NCI-H146 (cell line): ENCODE measurements at places on chromosomes 13 and 19.

GRCh38 chr13:108226184-108226583, 8.0 kb downstream of the ABHD13 start:
- peak; percentile 98 for DNase-seq

DNA sequence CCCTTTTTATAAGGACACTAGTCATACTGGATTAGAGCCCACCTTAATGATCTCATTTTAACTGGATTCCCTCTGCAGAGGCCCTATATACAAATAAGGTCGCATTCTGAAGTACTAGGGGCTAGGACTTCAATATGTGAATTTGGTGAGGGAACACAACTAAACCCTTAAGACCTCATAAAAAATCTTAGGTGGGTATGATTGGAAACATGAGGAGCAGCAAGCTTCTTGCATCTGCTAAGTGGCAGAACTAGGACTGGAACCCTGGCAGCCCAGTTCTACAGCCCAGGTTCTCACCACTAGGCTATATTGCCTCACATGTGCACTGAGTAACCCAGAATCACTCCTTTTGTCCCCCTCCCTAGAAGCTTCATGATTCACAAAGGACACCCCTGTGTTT, 17.1 kb upstream of the GRWD1 start:
- DNase-seq, result no peak

DNA sequence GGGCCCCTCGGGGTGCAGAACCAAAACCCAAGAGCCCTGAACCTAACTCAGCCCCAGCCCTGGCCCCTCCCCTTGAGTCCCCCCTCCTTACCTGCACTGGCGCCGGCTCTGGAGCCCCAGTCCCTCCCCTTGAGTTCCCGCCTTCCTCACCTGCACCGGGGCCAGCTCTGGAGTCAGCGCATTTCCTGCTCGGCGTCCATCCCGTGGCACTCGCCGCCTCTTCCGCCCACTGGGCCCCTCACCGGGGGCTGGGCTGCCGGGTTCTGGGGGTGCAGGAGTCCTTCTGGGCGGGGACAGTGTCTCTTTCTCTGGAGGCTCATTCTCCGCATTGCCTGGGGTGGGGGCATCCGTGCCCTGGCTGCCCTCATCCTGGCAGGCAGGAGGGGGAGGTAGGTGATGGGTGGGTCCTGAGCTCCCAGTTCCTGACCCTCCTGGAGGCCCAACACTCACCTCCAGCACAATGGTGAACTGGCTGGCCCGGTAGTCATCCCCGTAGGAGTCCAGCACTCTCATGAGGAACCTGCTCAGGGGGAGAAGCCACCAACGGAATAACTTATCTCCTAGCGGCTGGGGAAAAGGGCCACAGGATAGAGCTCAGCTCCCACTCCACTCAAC, 5.3 kb downstream of the NDUFA3 start:
- no peak for DNase-seq

DNA sequence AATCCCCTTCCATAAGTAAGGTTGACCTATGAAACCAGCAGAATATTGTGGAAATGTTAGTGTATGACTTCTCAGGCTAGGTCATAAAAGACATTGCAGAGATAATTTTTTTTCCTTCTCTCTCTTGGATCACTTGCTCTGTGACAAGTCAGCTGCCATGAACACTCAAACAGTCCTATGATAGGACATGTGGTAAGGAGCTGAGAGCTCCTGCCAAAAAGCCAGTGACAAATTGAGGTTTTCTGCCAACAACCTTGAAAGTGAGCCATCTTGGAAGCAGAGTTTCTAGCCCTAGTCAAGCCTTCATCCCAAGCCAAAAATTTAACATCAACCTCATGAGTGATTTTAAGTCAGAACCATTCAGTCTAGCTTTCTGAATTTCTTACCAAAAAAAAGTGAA, 270.9 kb upstream of the NBEA start:
- no peak for DNase-seq

DNA sequence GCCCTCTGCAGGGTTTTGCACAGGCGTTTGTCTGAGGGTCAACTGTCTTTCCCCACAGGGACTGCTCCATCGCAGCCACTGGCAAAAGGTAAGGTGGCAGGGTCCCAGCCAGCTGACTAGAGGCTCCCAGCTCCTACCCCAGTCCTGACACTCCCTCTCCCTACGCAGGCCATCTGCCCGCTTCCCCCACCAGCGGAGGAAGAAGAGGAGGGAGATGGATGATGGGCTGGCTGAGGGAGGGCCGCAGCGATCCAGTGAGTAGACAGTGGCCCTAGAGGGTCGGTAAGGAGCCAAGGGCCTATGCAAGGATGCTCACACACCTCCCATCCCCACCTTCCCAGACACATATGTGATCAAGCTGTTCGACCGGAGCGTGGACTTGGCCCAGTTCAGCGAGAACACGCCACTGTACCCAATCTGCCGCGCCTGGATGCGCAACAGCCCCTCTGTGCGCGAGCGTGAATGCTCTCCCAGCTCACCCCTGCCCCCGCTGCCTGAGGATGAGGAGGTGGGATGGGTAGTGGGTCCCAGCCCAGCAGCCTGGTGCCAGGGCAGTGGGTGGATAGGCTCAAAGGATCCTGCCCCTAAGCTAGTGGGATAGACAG, 4.0 kb downstream of the HSPB6 start:
- DNase-seq, result no peak

GRCh38 chr13:40292108-40292507, 374.3 kb downstream of the FOXO1 start:
- DNase-seq, result no peak

DNA sequence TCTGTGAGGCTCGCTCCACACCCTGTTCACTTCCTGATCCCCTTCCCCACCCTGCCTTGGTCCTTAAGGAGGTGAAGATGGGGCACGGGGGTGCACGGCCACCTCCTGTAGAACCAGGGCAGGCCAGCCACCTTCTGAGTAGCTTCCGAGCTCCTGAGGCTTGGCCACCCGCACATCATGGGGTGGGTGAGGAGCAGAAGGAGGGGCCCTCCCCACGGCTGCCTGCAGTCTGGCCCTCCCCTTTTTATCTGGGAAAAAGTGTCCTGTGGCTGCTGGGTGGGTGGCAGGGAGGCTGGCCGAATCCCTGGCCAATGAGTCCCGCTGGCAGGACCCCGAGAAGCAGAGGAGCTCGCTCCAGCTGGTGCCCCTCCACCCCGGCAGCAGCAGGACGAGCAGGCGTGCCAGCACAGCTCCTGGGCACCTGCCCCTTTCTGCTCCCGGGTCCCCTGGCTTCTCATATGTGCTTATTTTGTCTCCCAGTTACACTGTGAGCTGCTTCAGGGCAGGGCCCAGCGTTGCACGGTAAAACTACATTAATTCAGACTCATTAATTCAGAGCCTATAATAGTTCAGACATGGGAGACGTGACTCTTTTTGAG, 135.0 kb downstream of the KDM4B start:
- no peak for DNase-seq

GRCh38 chr19:20558011-20558410, 7.6 kb downstream of the ZNF737 start:
- DNase-seq, result no peak

DNA sequence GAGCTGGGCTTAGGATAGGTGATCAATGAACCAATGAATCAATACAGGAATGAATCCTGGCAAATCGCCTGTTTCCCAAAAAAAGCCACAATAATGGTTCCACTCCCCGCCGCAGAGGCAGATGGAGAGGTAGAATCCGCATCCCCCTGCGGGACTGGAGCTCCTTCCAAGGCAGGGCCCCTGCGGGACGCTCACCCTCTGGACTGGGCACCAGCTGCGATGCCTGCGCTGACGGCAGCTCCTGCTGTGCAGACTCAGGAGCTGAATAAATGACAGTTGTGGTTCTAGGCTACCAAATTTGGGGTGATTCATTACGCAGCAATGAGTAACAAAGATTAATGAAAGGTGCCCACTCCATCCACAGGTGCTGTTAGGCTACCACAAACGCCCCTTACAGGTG, 8.8 kb upstream of the CDC34 start:
- DNase-seq, result no peak

DNA sequence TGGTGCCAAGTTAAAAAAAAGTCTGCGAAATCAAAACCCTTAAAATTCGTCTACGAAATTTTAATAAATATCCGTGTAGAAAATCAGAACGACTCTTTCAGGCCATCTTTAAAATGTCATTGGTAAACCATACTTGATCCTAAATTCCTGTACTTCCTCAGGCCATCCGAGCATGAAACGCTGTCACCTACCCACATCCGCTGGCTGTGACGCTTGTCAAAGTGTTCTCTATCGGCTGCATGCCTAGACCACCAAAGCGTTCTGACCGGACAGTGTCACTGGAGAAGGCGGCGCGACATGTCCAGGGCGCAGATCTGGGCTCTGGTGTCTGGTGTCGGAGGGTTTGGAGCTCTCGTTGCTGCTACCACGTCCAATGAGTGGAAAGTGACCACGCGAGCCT, 119.0 kb upstream of the CLDN10 start:
- no peak for DNase-seq
